ENCODE measurements at places on chromosomes 2 and 18.
A peak's percentile ranks its signal among the peaks of the same experiment; 100 is the strongest.

DNA sequence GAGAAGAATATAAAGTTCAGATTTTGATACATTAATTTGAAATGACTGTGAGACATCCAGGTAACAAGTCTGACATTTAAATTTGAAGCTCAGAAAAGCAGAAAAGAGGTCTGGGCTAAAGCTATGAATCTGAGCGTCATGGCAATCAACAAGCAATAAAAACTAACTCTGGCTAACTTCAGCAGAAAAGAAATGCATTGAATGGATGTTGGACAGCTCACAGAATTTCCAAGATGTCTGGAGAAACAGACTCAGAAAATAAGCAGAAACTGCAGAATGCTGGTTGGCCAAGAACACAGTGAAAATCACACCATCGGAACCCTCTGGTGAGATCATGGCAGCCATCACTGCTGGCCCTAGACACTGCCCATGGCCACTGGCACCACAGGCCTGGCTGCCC is 366.6 kb downstream of the METTL4 start:
- DNase-seq = no peak

DNA sequence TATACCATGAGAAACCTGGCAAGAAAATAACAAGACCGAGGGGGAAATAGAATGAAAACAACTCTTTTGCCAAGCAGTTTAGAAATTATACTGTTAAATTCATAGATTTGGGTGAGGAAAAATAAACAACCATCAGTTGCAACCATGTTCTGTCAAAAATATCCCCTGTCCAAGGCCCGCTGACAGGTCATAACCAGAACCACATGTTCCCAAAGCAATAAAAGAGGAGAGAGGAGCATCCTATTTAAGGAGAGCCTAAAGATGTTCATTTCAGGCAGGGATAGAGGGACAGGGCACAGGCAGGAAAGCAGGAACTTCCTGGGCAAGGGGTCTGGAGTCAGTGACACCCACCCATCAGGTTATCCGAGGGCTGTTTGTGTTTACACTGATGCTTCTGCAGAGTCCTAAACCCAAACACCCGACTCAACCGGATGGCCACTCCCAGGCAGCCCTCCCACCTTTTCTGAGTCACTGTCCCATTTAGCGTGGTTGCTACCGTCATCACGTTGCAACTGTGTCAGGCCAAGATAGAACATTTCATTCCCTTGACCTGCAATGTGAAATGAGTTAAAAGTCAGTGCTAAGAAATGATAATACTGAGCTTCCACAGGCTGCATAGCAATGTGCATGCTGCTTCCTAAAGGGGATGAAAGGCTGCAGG is 468.3 kb upstream of the RAB12 start:
- no peak for DNase-seq

DNA sequence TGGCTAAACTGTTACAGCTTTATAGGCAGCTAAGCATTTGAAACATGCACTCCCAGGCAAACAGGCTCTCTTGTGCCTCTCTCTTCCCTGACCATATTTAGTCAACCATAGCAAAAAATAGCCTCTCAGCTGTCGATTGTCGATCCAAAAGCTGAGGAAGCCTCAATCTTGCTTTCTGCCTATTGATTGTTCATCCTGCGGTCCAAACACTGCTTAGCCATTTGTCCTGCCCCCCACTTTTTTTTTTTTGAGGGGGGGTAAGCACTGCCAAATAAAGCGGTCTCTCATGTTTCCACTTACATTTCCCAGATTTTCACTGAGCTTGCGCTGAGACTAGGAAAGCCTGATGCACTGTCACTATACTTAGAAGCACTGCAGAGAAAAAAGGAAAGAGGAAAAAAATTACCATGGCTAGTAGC is 90.8 kb downstream of the MIB1 start:
- no peak for DNase-seq

GRCh38 chr18:42706618-42707017 is 408.9 kb downstream of the RIT2 start:
- DNase-seq = peak; percentile 91

- DNase-seq = no peak
Measured at GRCh38 chr2:188902901-188903491, 71.2 kb upstream of the COL3A1 start.

DNA sequence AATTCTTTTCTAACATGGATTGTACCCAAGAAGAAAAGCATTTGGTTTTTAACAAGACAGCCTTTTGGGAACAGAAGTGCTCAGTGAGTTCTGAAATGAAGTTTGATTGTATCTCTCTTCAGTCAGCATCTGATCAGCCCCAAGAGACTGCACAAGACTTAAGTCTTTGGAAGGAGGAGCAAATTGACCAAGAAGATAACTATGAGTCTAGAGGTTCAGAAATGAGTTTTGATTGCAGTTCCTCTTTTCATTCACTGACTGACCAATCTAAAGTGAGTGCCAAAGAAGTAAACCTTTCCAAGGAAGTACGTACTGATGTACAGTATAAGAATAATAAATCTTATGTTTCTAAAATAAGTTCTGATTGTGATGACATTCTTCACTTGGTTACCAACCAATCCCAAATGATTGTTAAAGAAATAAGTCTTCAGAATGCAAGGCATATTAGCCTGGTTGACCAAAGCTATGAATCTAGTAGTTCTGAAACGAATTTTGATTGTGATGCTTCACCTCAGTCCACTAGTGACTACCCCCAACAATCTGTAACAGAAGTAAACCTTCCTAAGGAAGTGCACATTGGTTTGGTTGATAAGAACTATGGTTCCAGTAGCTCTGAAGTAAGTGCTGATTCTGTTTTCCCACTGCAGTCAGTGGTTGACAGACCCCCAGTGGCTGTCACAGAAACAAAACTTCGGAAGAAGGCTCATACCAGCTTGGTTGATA is 31.2 kb downstream of the ZDBF2 start:
- DNase-seq = no peak

- DNase-seq = no peak
Measured at GRCh38 chr18:50143886-50144285, 51.1 kb downstream of the MYO5B start.

DNA sequence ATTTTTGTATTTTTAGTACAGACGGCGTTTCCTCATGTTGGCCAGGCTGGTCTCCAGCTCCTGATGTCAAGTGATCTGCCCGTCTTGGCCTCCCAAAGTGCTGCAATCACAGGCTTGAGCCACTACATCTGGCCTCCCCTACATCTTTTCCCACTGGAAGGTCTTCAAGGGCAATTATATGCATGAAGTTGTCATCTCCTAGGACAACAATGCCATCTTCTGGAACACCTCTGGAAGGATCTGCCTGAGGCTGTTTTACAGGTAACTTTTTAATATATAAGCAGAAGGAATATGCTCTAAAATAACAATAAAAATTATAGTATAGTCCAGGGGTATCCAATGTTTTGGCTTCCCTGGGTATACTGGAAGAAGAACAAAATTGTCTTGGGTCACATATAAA is 321.4 kb downstream of the AFF3 start:
- DNase-seq = no peak

GRCh38 chr2:38600921-38601455 is 1.7 kb downstream of the HNRNPLL start:
- no peak for DNase-seq

GRCh38 chr2:95007822-95008221 is 17.7 kb upstream of the MAL start:
- DNase-seq = no peak

- peak; percentile 55 for DNase-seq
Measured at GRCh38 chr18:2303517-2304238, 267.6 kb downstream of the METTL4 start.

GRCh38 chr18:63005306-63005705 is 290.0 kb downstream of the PHLPP1 start:
- no peak for DNase-seq

- no peak for DNase-seq
Measured at GRCh38 chr18:79937103-79937860, 14.2 kb downstream of the SLC66A2 start.

DNA sequence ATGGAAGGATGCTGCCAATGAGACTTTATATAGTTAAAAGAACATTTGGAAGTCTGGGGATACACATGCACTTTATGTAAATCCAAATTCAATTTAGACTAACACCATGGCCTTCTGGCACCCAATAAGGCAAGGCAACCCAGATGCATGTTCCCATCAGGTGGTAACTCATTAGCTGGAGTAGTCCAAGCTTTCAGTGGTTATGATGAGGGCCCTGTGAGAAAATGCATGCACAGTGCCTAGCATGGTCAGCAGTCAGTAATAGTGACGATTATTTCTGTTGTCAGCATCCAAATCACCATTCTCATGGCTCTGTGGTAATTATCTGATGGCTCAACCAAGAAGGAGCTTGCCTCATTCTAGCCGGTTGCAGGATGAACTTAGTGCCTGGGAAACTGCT is 70.3 kb upstream of the CTLA4 start:
- DNase-seq = peak; percentile 1

GRCh38 chr2:221060376-221060775 is 511.7 kb downstream of the EPHA4 start:
- no peak for DNase-seq

DNA sequence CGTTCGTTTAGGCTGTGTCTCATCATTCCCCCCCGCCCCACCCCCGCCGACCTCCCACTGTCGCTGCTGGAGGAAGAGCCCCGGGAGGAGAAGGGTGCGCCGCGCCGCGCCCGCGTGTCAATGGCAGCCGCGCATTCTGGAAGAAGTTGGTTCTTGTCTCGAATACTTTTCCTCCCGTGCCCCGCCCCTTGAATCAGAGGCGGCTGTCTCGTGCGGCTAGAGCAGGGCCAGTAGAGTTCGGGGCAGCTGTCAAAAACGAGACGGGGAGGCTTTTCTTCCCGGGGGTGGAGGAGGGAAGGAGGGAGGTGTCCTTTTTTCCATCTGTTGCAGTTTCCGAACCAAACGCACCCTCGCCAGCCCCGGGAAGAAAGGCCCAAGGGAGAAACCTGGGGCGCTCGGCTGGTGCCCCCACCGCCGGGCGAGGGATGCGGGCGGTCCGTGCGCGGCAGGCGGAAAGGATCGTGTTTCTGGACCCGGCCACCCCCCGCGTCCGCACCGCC is 410 bp upstream of the TGIF1 start:
- peak; percentile 74 for DNase-seq

GRCh38 chr18:78731398-78732032 is 248.1 kb upstream of the SALL3 start:
- DNase-seq = no peak

GRCh38 chr18:70453058-70453775 is 164.4 kb downstream of the SOCS6 start:
- DNase-seq = no peak

GRCh38 chr2:241008711-241009121 is 10.3 kb downstream of the SNED1 start:
- DNase-seq = no peak

- DNase-seq = no peak
Measured at GRCh38 chr2:31314761-31315160, 80.8 kb downstream of the EHD3 start.

DNA sequence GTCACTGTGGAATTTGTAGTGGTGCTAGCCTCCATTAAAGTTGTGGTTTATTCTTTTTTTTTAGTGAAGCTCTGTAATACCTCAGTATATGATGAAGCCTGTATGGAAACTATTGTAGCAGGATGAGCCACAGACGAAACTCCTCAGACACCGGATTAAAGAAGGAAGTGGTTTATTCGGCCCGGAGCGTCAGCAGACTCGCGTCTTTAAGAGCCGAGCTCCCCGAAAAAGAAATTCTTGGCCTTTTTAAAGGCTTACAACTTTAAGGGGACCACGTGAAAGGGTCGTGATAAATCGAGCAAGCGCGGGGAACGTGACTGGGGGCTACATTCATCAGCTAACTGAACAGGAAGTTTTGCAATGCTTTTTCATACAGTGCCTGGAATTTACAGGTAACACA is 8.1 kb upstream of the CCL20 start:
- DNase-seq = no peak

DNA sequence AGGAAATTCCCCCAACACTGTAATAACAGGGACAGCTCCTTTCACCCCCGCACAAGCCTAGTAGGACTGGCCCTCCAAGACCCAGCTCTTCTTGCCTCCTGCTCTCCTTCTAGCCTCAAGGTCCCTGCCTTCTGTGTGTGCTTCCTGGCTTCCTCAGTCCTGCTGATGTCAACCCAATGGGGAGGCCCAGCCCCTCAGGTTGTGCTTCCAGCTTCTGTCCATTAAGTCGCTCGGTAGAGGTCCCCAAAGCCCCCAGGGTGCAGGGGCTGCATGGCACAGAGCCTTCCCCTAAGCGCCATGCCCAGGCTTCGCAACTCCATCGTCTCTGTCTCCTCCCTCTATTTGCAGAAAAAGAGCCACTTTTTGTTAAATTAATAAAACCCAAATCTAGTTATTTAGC is 39.0 kb downstream of the BOK start:
- no peak for DNase-seq

DNA sequence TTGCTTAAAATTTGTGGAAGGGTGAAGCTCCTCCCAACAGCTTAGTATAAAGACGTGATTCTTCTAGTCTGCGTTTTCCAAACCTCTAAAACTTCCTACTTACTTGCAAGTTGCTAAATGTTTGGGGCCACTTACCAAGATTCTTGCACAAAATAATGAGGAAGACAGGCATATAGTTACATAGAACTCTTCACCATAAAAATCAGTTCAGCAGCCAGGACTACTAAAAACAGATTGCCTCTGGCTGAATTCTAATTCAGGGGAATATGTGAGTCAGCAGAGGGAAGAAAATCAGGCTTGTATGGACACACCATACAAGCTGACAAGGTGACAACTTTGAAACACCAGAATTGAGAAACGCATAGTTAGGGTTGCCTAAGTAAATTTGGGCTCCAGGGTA is 2.8 kb upstream of the PEX13 start:
- no peak for DNase-seq

DNA sequence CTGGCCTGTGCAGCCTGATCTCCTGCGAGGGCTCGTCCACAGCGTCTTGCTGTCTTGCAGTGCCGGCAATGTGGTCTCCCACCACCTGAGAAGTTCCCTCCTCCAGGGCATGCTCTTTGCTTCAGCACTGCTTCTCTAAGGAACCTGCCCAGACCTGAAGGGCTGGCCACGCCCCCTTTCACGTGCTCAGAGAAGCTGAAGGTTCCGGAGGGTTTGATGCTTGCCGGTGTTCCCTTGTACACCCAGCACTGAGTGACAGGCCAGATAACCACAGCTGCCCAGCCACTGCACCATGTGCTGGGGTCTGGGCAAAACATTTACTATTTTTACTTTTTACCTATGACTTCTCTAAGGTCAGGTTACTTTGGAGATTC is 1.7 kb upstream of the POLR2D start:
- no peak for DNase-seq

DNA sequence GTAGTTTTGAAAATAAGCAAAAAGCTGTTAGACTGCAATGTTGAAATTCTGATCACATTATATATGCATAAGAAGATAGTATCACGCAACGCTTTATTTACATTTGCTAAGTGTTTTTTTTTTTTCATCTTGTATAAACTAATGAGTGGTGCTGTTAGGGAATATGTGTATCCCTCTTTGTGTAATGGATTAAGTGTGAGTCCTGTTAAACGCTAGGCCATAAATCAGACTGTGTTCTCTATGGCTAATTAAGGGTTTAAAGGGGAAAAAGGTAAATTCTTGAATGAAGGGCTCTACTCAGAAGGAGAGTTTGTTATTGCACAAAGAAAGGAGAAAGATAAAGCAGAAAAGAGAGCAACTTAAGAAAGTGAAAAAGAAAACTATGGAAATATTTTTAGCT is 4.8 kb upstream of the ASXL3 start:
- no peak for DNase-seq

All from NCI-H524 (cell line).